ENCODE measurements at places on chromosomes 16 and 17.

DNA sequence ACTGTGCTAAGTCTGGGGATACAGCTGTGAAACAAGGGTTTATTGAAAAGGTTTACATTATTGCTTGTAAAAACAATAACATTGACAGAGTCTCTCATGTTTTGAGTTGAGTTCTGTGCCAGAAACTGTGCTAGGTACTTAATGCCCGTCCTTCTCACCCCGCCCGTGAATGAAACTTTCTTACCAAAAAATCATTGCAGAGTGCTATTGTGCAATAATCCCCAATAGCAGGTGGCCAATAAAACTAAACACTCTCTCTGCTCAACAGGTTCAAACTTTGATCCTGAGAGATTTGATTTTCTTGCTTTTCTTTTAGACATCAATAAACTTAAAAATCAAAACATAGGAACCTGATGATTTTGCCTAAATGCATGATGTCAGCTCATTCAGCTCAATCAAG lies 441.6 kb downstream of the HAPSTR1 start:
- no peak for DNase-seq

GRCh38 chr16:57640185-57640584 lies 11.8 kb downstream of the ADGRG1 start:
- no peak for DNase-seq

- no peak for DNase-seq
Observed at GRCh38 chr17:6551869-6552531, 4.4 kb downstream of the PITPNM3 start.

GRCh38 chr17:11898526-11899235 lies 98.6 kb downstream of the ZNF18 start:
- DNase-seq, result no peak

DNA sequence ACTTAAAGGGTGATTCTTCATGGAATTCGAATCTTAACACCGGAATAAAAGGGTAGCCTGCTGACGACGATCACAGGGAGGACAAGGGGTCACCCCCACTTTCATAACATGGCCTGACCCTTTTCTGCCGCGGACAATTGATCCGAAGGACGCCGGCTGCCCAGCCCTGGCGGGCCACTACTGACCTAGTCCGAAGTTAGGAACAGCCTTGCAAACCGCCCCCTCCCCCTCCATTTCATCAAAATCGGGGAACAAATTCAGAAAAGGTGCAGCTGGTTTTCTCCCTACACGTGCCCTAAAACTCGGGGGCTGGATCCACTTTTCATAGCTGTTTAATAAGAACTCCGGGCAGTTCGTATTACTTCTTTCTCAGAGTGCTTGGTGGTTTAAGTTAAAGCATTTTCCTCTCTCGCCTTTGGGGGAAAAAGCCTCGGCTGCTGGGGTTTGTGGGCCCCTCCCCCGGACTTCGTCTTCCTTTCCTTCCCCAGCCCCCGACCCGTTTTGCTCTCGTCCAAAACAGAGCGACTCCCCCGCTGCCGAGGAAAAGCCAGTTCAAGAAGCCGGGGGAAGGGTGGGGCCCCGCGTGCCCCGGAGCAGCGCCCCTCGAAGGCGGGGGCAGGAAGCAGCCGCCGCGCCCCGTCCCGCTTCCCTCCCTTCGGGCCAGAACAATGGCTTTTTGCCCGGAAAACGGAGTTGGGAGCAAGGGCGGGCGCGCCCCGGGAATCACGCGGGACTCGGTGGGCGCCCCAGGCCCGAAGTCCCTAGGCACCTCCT lies 641 bp upstream of the CBX2 start:
- no peak for DNase-seq

DNA sequence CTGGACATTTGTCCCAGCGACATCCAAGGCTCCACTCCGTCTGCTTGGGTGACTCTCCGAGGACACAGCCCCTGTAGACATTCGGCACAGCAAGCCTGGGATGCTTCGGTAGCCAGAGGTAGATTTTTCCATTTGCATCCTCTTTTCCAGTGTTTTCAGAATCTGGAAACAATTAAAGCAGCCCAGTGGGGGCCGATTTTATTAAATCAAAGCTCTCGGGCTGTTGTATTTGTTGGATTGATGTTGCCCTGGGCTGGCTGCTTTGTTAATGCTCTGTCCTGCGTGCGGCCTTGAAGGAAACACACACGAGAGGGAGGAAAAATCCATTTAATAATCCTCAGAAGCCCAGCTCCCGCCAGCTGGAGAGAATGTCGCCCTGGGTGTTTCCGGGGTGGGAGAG lies 158.1 kb upstream of the CIBAR2 start:
- DNase-seq, result no peak

DNA sequence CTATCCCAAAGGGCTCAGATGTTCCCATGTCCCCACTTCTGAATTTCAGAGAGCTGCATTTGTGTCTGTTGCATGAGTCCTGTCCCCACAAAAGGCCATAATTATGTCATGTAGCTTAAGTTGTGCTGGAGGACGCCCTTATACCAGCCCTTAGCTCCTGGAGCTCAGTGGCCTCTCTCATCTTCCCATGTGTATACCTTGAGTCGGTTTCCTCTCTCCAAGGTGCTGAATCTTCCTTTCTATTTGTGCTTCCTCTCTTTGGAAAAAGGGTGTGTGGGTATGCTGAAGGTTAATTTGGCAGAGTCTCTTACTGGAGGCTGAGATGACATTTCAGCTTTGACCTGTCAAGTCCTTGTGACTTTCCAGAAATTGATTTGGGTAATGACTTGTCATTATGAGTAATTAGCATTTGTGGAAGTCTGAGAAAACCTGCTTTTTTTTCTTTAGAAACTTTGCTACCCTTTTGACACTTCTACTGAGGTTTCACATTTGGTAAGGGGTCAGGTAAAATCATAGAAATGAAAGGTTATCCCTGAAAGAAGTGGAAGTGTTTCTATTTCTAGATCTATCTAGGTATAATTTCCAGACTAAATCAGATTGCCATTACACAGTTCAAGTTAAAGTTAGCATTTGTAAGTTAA lies 185.4 kb downstream of the ABCC12 start:
- DNase-seq, result no peak

GRCh38 chr17:5962371-5962770 lies 107.8 kb upstream of the WSCD1 start:
- DNase-seq, result no peak

- peak; percentile 75 for DNase-seq
Observed at GRCh38 chr16:30844671-30845449, 49.0 kb downstream of the BCL7C start.

DNA sequence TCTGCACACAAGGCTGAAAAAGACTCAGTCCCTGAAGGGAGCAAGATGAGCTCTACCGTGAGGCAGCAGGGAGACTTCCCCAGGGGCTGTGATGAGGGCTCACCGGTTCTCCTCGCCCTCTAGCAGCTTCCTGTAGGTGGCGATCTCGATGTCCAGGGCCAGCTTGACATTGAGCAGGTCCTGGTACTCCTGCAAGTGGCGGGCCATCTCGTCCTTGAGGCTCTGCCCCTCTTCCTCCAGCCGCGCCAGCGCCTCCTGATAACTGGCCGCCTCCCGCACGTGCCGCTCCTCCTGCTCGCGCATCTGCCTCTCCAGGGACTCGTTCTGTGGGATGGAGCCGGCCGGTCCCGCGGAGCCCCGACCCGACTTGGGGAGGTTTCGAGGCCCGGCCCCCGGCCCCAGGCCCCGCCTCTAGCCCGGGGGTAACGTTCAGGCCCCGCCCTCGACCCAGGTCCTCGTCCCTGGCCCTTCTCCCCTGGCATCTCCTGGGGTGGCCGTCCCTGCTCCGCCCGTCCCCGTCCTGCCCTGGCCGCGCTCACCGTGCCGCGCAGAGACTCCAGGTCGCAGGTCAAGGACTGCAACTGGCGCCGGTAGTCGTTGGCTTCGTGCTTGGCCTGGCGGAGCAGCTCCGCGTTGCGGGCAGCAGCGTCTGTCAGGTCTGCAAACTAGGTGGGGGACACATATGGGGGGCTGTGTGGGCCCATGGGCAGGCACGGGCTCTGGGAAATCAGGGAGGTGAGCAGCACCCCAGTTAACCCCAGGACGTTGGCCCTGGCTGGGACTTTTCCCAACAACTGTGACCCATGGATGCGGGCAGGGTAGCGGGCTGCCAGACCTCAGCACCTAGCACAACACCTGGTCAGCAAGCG lies 3.9 kb downstream of the GFAP start:
- DNase-seq, result peak; percentile 45

DNA sequence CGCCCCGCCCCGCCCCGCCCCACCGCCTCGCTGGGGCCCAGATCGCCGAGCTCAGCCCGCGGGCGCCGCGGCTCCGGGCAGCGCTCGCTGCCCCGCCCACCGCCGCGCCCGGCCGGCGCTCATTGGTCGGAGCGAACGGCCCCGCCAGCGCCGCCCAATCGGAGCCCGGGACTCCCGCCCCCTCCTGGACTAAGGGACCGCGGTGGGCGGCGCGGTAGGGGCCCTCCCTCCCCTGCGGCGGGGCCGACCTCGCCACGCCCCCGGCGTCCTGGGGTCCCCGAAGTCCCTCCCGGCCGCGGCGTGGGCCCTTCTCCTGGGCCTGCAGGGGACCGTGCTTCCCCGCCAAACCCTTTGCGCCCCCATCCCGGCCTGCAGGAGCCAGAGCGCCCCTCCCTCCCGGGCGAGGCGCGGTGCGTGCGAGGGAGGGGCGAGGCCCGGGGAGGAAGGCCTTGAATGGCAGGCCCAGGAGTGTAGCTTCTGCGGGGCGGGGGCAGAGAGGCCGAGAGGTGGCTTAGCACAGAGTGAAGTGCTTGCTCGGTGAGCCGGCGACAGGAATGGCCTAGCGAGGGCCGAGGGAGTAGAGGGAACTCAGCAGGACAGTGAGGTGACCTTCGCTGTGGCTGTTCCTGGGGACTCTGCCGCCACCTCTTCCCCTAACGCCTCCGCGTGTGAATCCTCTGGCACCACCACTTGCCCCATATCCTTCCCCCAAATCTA lies at the start of gene CAMKK1:
Gene CAMKK1, minus strand, starts transcription at position 51 of the 717 bp plus-strand sequence. CDS start 7,366 bp downstream, outside the sequence.
- peak; percentile 78 for DNase-seq

GRCh38 chr17:29526322-29526721 lies 40.5 kb downstream of the ABHD15 start:
- no peak for DNase-seq

DNA sequence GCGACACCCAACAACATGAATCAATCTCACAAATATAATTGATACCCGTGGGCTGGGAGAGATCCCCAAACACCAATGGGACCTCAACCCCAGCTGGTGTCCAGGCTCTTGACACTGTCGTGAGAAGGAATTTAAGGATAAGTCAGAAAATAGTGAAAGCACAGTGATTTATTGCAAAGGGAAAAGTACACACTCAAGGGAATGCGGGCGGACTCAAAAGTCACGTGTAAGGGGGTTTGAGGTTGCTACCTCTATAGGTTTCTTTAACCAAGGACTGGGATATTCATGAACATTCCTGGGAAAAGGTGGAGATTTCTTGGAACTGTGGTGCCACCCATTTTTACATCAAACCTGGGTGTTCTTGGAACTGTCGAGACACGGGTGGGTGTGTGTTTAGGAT lies 6.3 kb upstream of the ZDHHC7 start:
- no peak for DNase-seq

- no peak for DNase-seq
Observed at GRCh38 chr16:78822509-78822908, 723.1 kb downstream of the WWOX start.

DNA sequence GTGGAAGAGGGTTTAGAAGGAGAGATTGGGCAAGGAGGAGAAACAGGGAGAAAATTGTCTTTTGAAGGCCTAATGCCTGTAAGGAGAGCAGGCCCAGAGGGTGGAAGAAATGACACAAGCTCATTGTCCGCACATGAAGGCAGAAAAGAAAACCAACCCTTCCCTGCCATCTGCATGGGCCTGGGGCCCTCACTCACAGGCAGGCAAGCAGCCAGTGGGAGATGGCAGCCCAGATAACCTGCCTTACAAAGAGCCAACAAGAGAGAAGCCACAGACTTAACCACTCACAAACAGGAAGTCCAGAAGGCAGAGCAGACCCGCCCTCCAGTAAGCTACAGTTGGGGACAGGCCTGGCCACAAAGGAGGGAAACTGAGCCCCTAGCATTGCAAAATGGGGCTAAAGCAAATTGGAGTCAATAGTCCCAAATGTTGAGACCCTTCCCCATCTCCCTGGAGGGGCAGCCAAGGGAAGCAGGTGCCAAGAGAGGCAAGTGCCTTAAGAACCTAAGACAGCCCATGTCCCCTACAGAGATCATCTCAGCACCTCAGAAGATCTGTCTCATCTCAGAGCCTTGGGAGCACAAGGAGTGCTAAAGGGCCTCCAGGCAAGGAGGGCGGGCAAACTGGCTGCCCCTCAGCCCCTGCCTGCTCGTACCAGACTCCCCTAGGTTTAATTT lies 7.3 kb upstream of the TSPOAP1 start:
- DNase-seq, result peak; percentile 50

DNA sequence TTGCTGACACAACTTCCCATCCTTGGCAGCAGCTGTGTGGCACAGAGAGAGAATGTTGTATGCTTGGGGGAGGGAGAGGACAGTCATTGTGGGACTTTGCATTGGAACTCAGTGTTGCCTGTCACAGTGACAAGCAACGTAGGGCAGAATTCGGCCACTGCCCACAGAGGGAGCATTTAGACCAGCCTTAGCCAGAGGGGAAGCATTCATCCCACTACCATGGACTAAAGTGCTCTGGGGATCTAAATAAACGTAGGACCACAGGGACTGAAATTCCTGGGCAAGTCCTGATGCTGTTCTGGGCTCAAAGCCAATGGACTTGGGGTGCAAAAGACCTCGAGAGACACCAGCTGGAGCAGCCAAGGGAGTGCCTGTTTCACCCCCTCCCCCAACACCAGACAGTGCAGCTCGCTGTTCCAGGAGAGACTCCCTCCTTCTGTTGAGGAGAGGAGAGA lies 44.9 kb downstream of the ABCA8 start:
- DNase-seq, result no peak

DNA sequence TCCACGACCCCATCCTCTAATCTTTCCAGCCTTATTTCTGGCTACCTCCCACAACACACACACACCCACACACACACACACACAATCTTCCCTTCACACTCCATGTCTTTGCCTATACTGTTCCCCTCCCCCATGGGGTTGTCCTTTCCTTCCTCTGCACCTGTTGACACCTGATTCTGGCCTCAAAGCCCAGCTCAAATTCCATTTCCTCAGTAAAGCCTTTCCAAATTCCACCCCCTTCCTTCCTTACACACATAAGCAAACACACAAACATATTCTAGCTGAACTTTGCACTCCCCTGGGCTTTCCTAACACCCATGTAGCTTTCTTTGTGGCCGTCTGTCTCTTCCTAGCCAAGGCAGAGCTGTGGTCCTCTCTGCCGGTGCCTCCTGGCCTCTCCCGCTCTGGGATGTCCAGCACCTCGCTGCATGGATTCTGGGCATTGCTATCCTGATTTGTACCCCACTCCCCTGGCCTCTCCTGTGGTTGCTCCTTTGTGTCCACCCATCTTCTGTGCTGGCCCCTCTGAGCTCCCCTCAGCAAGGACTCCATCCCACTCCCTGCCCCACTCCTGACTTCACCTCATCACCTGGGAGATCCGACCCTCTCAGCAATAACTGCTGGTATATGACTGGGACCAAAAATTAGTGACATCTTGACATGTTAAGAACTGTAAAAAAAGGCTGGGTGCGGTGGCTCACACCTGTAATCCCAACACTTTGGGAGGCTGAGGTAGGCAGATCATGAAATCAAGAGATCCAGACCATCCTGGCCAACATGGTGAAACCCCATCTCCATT lies 8.4 kb upstream of the SRCIN1 start:
- no peak for DNase-seq

DNA sequence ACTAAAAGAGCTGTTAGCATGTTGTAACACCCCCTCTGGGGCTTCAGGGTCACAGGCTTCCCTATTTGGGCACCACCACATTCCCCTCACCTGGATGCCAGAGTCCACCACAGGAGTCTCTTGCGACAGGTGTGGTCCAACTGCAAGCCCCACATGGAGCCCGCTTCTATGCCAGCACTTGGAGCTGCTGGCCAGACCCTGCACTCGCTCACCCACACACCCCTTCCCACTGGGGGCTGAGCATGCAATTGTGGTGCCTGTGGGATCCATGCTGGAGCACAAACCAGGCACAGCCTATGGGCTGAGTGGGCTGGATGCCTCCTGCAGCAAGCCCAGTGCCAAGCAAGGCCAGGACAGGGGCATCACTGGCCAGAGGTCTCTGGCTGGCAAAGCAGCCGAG lies 6.0 kb upstream of the BLMH start:
- DNase-seq, result no peak
